ENCODE measurements at places on chromosomes 2 and 18.

GRCh38 chr2:177239932-177240630, 24.4 kb downstream of the NFE2L2 start:
- DNase-seq: peak; percentile 43

DNA sequence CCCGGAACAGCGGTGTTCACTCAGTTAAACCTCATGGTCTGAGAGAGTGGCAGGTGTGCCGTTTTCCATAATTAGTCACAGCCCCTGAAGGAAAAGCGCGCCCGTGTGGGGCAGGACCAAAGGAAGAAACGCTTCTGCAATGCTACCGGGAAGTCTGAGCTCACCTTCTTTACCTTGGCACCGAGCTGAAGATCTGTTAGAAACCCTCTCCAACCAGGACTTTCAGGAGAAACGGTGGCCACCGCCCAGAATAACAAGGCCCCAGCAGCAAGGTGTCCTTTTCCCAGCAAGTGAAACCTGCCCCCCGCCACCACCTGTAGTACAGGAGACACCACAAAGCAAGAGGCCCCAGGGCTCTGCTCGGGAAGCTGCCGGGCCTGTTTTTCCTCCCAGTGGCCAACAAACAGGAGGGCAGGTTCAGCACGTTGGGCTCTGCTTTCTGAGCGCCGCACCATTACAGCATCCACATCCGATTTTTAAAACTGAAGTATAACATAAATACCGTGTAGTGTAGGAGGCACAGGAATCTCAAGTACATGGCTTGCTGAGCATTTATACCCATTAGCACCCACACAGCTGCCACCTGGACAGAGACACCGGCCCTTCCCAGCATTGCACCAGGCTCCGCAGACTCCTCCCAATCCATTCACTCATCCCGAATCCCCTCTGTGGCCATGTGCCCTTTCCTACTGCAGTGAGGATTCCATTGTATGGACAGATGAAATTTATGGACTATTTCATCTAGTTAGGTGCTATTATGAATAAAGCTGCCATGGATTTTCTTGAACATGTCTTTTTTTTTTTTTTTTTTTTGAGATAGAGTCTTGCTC, 121.8 kb upstream of the RIOK3 start:
- no peak for DNase-seq

- peak; percentile 17 for DNase-seq
Observed at GRCh38 chr2:53600815-53601214, 166.8 kb upstream of the CHAC2 start.

DNA sequence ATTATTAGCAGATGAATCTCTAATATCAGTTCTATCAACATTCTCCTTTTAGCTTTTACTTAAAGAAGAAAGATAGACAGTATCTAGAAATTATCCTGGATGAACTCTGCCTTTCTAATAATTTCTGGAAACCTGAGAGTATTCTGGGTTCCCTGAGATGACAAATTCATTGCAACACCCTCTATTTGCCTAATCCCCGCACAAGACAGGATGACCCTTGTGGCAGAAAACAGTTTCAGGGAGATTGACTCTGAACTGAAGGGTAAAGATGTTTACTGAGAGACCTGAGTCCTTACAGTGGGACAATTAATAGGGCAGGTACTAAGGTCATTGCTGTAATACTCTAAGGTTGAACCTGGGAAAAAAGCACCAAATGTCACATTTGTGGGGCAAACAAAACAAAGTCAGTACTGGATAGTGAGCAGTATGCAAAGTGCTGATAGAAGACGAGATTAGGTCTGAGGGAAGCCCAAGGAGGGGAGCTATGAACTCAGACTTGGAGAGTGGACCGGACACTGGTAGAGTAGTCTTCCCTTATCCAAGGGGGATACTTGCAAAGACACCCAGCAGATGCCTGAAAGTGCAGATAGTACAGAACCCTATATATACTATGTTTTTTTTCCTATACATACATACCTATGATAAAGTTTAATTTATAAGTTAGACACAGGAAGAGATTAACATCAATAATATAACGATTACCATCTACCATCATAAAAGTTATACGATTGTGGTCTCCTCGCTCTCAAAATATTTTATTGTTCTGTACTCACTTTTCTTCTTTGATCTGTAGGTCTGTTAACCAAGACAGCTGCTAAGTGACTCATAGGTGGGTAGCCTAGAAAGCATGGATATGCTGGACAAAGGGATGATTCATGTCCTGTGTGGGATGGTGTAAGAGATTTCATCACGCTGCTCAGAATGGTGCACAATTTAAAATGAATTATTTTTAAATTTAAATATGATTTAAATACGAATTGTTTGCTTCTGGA, 148.3 kb upstream of the KLHL14 start:
- DNase-seq: no peak
